H4 (cell line): ENCODE measurements at places on chromosomes 1 and 21. TPM values are rescaled to one million over a fixed set of nuclear protein-coding genes. Genes with fewer than 3 reads are reported as not detected.

- no peak for DNase-seq
These were observed 2.0 kb downstream of the PDPN start for GRCh38 chr1:13585612-13585991.

SH3BGR gene
- total RNA-seq = 12.8 and 337 TPM in 2 replicates

PDZK1 gene
- total RNA-seq = not detected in 2 replicates

PEAR1 gene
- not detected in 2 replicates for total RNA-seq

TIAM1 gene
- total RNA-seq = 9.4 TPM in 2 replicates

- no peak for DNase-seq
These were observed 34.1 kb upstream of the LRRC8D start for GRCh38 chr1:89786628-89787214.

DNA sequence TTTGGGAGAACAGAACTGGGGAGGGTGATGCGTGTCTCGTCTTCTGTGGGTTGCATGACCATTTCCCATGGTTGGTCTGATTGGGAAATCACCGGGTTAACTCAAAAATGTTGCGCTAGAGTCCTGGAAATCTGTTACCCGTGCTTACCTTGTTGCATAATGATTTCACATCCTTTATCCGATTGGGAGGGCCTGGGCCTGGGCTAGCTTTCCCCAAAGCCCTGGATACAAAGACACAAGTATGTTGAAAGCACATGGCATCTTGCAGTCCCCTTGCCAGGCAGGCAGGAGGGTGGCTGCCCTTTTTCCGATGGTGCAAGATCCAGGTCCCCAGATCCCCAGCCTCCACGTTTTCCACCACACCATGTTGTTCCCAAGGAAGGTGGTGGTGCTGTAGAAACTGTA, 582 bp downstream of the TRPM2 start:
- no peak for DNase-seq

DNA sequence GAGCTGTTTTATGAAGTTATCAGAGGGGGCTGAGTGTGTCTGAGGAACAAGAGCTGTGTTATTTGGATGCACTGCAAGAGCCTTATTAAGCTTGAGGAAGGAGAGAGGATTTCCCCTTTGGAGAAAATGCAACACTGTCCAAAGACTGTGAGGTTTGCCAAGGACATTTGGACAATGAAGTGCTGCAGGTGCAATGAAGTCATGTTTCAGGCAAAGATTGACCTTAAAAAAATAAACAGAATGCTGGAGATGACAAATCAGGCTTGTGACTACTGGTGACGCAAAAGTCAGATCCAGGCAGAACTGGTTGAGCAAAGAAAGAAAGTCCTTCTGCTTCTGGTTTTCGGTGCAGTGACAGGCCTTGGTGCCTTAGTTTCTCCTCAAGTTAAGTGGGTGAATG, 125.2 kb upstream of the KIAA0040 start:
- DNase-seq = no peak

GRCh38 chr1:68720476-68720875, 223.6 kb upstream of the DEPDC1 start:
- no peak for DNase-seq

DNA sequence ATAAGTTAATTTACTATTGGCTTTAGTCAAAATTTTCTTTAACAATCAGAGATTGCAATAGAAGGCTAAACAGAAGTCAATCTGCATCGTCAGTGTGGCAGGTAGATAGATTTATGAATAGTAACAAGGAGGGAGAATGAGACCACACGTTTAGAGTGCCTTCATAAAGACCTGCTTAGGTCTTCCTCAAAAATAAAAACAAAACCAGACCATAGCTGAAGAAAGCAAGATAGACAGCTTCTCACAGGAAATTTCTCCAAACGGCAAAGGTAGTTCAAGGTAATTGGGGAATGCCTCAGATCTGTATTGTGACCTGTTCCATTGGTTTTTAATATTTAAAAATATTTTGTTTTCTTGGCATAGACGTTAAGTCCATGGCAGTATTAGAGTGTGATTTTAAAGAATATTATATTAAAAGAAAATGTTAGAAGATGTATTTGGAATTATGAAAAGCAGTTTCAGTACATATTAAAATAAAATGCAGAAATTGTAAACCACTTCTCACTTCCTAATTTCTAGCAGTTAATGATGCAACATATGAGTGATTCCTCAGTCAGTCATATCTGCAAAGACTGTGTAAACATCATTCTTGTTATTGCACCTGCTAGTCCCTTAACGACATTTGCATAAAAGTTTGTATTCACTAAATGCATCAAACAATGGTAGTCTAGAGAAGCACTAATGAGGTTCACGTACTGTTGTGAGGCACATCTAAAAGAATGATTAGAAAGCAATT, 278.0 kb downstream of the HLX start:
- DNase-seq = no peak

DNA sequence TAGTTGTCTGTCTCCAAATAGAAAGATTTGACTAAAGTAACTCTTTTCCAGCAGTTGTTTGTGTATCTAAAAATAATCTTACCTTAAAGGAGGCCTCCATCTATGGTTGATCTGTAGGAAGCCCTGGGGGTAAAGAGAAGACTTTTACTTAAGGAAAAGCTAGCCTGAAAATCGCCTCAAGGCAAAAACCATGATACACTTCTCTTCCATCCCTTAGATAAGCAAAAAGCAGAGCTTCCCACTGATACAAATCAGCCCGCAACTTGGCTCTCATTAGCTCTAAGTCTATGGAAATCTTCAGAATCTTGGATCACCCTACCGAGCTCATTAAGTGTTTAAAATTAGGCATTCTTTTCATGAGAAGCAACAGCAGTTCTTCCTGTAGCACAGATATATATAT, 576.9 kb upstream of the PTBP2 start:
- no peak for DNase-seq

- no peak for DNase-seq
These were observed 318.9 kb downstream of the LMO4 start for GRCh38 chr1:87647430-87648177.

GRCh38 chr1:168774241-168774640, 45.2 kb upstream of the DPT start:
- DNase-seq = no peak

PPFIA4 gene
- total RNA-seq = 0.27 and 1.1 TPM in 2 replicates

GRCh38 chr1:161506336-161507223, 1.3 kb downstream of the FCGR2A start:
- peak; percentile 51 for DNase-seq

- no peak for DNase-seq
These were observed 8.7 kb downstream of the ADAMTS1 start for GRCh38 chr21:26836528-26836927.

USH2A gene
- 0.04 TPM in 1 of 2 replicates, not detected in the other for total RNA-seq

GRCh38 chr1:31234123-31234708, 5.5 kb downstream of the NKAIN1 start:
- DNase-seq = no peak

GRCh38 chr1:224503161-224504118, 68.8 kb upstream of the WDR26 start:
- DNase-seq = peak; percentile 98

ROR1 gene
- 1.8 and 4.1 TPM in 2 replicates for total RNA-seq

- peak; percentile 81 for DNase-seq
These were observed 480.6 kb downstream of the CAMTA1 start for GRCh38 chr1:7265771-7266371.

GRCh38 chr1:55081905-55082296, 42.6 kb downstream of the PCSK9 start:
- DNase-seq = no peak

ADCY10 gene
- total RNA-seq = 0.02 TPM in 1 of 2 replicates, not detected in the other

CD1D gene
- total RNA-seq = 0.64 and 2.0 TPM in 2 replicates

GRCh38 chr1:998995-999724, 737 bp downstream of the HES4 start:
- DNase-seq = peak; percentile 11

DNA sequence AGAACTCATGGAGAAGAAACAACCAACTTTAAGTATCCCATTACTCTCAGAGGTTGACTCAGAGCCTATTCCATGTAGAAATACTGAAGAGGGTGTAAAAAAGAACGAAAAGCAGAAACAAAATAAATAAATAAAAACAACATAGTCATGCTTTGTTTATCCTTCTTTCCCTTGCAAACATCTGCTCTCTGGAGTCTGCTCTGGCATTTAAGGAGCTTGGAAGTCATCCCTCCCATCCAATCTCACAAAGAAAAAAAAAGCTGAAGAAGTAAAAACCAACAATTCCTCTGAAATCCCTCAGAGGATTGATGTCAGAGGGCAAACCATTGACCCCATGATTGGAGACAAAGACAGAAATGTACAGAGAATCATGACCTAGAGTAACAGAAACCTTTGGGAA, 302.6 kb upstream of the GREM2 start:
- DNase-seq = no peak

DNA sequence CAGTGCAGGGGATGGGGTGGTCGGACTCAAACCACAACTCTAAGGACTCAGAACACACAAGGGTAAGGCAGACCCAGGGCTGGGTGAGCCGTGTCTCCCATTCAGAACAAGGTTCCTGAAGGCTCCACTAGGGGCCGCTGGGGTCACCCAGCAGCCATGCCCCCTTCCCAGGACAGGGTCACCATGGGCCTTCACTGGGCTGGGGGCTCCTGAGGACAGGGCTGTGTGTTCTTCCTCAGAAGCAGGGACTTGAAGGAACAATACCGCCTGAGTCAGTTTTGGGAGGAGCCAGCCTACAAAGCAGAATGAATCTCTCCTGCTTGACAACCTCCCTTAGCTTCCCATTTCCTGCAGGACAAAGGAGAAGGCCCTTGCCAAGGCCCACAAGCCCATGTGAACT, 15.4 kb downstream of the RIMS3 start:
- no peak for DNase-seq

AKR7A3 gene
- total RNA-seq = 0.31 TPM in 1 of 2 replicates, not detected in the other

RYR2 gene
- 1.4 and 1.7 TPM in 2 replicates for total RNA-seq

CYP4A11 gene
- not detected in 2 replicates for total RNA-seq

DNA sequence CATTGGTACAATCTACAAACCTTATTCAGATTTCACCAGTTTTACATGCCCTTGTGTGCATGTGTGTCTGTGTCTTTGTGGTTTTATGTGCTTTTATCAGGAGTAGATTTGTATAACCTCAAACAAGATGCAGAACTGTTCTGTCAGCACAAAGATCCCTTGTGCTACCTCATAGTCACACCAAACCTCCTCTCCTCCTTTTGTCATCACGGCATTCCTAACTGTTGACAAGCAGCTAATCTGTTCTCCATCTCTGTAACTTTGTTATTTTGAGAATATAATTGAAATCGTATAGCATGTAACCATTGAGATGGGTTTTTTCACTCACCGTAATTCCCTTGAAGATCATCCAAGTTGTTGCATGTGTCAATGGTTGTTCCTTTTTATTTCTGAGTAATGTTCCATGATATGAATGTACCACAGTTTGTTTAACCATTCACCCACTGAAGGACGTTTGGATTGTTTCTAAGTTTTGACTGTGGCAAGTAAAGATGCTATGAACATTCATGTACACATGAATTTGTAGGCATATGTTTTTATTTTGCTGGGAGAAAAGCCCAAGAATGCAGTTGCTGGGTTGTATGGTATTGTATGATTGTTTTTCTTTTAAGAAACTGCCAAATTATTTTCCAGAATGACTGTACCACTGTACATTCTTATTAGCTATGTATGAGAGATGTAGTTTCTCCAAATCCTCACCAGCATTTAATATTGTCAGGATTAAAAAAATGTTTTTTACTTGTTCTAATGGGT, 78.1 kb upstream of the B3GALT2 start:
- DNase-seq = peak; percentile 15

ZYG11A gene
- total RNA-seq = 3.1 and 4.5 TPM in 2 replicates
